A549 treated with DMSO at 1 μM for 4 hours (cell line): ENCODE measurements at places on chromosomes 16 and 17. TPM values are rescaled to one million over a fixed set of nuclear protein-coding genes. Genes with fewer than 3 reads are reported as not detected.

The SLC5A10 gene
- total RNA-seq = 0.12 to 0.25 TPM (median 0.18 TPM) in 5 replicates

The KCNAB3 gene
- total RNA-seq = 1.8 to 3.3 TPM (median 2.4 TPM) in 5 replicates

The THUMPD1 gene
- 23.5 to 29.3 TPM (median 28.5 TPM) in 5 replicates for total RNA-seq

The SPATA32 gene
- 0.11 to 0.25 TPM (median 0.22 TPM) in 5 replicates for total RNA-seq

The CES3 gene
- total RNA-seq = 1.7 to 2.1 TPM (median 2.1 TPM) in 5 replicates

The HS3ST3A1 gene
- total RNA-seq = 0.16 to 0.34 TPM in 2 of 5 replicates, not detected in the others

The GAST gene
- total RNA-seq = 0.23 to 0.57 TPM (median 0.26 TPM) in 3 of 5 replicates, not detected in the others

The SLC38A8 gene
- total RNA-seq = not detected in 5 replicates

The KRTAP2-2 gene
- total RNA-seq = not detected in 5 replicates

The FBXW10 gene
- total RNA-seq = 0.95 to 1.6 TPM (median 1.2 TPM) in 5 replicates

The TXNL4B gene
- 17.0 to 24.6 TPM (median 22.5 TPM) in 5 replicates for total RNA-seq

The MYL4 gene
- total RNA-seq = 0.16 to 0.32 TPM (median 0.18 TPM) in 4 of 5 replicates, not detected in the other

The TNFRSF12A gene
- 584 to 710 TPM (median 600 TPM) in 5 replicates for total RNA-seq

The NOD2 gene
- not detected in 5 replicates for total RNA-seq

The ARL5C gene
- not detected in 5 replicates for total RNA-seq

The MAP2K6 gene
- 8.2 to 11.6 TPM (median 10.0 TPM) in 5 replicates for total RNA-seq

The ZNF764 gene
- total RNA-seq = 5.2 to 6.3 TPM (median 5.6 TPM) in 5 replicates

The KRT15 gene
- 2.6 to 6.5 TPM (median 5.1 TPM) in 5 replicates for total RNA-seq

The LGALS9B gene
- not detected in 5 replicates for total RNA-seq

The EMC6 gene
- total RNA-seq = 99.6 to 155 TPM (median 149 TPM) in 5 replicates

The CEP20 gene
- 44.2 to 52.9 TPM (median 44.6 TPM) in 5 replicates for total RNA-seq

The LGALS3BP gene
- 69.3 to 92.3 TPM (median 80.3 TPM) in 5 replicates for total RNA-seq

The MT1M gene
- total RNA-seq = not detected in 5 replicates
